NCI-H2081 treated with DMSO at 0.1 percent for 48 hours (cell line): ENCODE measurements at places on chromosomes 3 and 15.

DNA sequence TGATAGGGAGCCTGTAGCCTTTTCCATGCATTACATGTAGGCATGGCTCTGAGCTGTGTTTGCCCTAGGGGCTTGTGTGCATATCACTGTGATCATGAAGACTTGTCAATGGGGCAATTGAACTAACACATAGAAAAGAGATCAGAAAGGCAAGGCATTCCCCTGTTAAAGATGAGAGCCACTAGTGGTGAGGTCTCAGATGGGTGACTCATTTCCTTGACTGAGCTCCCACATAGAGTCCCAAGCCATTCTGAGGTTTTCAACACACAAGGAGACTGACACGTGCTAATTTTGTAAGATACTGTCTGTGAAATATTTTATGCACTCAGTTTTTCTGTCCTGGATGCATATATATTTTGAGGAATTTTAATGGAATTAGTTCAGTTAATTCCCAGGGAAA is 53.8 kb downstream of the SAMMSON start:
- no peak for DNase-seq

DNA sequence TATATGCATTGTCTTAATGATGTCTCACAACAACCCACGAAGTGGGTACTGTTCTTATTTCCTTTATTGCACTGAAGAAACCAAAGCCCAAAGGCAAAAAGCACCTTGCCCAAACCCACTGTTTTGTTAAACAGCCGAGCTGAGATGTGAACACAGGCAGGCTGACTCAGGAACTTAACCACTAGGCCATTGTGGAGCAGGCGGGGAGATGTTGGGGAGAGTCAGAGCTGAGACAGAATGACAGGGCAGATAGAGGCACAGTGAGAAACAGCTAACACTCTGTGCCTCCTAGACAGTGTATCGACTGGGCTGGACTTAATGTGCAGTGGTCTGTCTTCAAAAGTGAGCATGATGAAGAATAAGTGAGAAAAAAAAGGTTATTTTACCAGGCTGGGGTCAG is 56.5 kb downstream of the RPLP1 start:
- DNase-seq: no peak

- no peak for DNase-seq
These were observed 55.9 kb upstream of the MEF2A start for GRCh38 chr15:99509686-99510461.

- no peak for DNase-seq
These were observed 68.2 kb upstream of the CORO2B start for GRCh38 chr15:68510558-68510957.

- DNase-seq: no peak
These were observed 2.6 kb upstream of the NGLY1 start for GRCh38 chr3:25785826-25786225.

DNA sequence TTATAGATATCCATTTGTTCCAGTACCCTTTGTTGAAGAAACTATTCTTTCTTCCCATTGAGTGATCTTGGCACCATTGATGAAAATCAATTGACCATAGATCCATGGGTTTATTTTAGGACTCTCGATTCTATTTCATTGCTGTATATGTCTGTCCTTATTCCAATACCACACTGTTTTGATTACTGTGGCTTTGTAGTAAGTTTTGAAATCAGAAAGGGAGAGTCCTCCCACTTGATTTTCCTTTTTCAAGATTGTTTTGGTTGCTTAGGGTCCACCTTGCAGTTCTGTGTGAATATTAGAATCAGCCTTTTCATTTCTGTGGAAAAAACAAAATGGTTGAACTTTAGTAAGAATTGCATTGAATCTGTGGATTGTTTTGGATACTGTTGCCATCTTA is 20.6 kb upstream of the IL20RB start:
- DNase-seq: no peak

GRCh38 chr3:17752876-17753631 is 10.6 kb upstream of the TBC1D5 start:
- DNase-seq: no peak

GRCh38 chr3:72960812-72961518 is 35.6 kb upstream of the PPP4R2 start:
- DNase-seq: no peak

DNA sequence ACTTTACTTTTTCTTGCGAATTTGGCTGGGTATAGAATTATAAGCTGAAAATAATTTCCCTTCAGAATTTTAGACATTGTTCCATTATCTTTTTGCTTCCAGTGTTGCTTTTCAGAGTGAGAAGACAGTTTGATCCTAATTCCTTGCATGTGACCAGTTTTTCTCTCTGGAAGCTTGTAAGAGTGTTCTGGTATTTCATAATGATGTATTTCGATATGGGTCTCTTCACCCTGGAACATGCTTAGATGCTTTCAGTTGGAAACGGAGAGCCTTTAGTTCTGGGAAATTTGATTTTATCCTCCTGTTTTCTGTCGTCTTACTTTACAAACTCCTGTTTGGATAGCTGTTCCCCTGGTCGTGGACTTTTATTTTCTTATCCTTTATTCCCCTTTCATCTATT is 13.9 kb downstream of the ALPK3 start:
- DNase-seq: no peak

DNA sequence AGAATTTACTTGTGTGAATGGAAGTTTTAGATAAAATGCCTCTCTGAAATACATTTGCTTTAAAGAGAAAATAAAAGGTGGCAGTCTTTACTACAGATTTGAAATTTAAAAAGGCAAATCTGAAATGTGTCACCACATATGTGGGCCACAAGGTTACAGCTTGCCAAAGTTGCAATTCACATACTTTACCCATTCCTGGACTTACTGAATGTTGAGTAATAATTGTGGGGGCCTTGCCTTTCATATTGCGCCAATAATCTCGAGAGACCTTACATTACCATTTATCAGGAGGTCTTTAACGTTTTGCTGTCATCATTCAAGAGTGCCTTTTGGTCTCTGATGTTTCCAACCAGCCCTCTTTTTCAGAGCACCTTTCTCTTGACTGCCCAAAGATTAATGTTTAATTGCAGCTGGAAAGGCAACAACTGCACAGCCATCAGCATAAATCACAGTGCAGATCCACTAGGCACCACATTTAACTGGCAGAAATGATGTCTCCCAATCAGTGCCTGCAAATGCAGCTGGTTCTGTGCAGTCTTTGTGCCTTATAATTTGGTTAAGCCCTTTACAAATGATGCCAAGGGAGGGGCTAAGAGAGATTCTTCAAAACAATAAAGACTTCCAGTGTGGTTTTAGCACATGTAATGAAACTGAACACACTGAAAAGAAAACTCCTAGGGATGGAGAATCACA is 206.8 kb downstream of the MAGI1 start:
- DNase-seq: no peak

GRCh38 chr3:68467465-68467864 is 464.9 kb downstream of the TAFA4 start:
- no peak for DNase-seq

- no peak for DNase-seq
These were observed 26.3 kb downstream of the DNASE1L3 start for GRCh38 chr3:58184309-58184981.

DNA sequence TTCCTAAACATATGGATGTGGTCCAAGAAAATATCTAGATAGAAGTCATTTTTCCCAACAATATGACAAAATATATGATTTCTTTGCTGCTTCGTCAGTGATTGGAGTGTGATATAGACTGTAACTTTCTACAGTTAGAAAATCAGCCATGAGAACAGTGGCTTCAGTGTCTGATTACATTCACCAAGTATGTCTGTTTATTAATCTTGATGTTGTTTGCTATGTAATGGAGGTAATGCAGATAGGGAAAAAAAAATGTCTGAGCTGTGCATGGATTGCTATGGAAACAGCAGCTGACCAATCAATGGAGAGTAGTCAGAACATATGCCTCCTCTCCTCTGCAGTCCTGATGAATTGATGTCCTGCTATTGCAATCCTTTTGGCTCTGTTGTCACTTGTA is 72.3 kb upstream of the GAP43 start:
- no peak for DNase-seq

- DNase-seq: peak; percentile 32
These were observed 514.6 kb upstream of the CNTN3 start for GRCh38 chr3:75129101-75129500.

DNA sequence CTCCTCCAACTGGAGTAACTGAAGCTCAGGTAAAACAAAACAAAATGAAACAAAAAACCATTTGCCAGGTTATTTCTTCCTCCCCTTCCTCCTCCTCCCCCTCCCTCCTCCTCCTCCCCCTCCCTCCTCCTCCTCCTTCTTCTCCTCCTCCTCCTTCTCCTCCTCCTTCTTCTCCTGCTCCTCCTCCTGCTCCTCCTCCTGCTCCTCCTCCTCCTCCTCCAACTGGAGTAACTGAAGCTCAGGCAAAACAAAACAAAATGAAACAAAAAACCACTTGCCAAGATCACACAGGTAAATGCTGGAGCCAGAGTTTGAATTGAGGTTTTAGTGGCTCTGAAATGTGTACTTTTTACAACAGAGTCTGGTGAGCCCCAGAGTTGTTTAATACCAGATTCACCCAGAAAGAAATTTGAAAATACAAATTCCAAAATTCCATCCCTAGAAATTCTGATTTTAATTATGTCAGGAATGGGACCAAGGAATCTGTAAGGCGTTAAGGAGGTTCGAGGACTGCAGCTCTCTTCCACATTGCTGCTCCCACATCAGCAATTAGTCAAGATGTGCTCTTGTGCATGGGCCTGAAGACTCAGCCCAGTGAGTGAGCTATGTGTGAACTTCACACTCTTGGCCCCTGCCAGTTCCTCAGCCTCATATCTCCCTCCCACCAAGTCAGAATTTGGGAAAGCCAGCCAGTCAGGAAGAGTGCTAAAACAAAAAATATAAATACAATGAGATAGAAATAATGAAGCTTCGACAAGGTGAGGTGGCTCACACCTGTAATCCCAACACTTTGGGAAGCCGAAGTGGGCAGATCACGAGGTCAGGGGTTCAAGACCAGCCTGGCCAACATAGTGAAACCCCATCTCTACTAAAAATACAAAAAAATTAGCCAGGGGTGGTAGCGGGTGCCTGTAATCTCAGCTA is 31.6 kb upstream of the ZNF770 start:
- no peak for DNase-seq

DNA sequence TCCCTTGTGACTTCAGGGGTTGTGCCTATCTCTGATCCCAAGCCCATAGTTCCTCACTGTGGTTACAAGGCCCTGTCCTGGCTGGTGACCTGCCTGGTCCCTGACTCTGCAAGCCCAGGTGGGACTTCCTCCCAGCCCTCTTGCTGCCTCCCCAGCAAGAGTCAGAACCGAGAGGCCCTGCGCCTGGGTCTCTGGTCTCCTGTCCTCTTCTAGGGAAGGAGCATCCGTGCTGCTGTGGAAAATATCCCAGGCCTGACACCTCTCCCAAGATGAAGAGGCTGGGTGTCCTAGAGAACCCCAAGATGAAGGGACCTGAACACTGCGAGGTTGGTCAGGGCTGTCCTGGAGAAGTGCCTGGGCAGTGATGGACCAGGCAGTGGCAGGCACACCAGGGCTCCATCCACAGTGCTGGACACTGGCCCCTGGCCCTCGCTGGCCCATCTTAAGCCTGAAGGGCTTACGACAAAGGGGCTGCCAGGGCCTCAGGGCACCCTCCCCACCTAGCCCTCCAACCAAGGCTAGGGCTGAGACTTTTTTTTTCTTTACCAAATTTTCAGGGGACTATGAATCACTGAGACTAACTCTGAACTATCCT is 32.7 kb downstream of the PTH1R start:
- no peak for DNase-seq
